ENCODE measurements at places on chromosomes 4 and X.

DNA sequence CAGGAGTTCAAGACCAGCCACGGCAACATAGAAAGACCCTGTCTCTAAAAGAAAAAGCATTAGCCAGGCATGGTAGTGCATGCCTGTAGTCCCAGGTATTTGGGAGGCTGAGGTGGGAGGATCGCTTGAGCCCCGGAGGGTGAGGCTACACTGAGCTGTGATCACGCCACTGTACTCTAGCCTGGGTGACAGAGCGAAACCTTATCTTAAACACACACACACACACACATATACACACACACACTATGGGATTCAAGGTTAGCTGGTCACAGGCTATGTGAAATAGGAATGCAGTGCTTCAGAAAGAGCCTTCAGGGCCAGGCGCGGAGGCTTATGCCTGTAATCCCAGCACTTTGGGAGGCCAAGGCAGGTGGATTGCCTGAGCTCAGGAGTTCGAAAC lies 23.5 kb downstream of the NLGN3 start:
- no peak for DNase-seq

DNA sequence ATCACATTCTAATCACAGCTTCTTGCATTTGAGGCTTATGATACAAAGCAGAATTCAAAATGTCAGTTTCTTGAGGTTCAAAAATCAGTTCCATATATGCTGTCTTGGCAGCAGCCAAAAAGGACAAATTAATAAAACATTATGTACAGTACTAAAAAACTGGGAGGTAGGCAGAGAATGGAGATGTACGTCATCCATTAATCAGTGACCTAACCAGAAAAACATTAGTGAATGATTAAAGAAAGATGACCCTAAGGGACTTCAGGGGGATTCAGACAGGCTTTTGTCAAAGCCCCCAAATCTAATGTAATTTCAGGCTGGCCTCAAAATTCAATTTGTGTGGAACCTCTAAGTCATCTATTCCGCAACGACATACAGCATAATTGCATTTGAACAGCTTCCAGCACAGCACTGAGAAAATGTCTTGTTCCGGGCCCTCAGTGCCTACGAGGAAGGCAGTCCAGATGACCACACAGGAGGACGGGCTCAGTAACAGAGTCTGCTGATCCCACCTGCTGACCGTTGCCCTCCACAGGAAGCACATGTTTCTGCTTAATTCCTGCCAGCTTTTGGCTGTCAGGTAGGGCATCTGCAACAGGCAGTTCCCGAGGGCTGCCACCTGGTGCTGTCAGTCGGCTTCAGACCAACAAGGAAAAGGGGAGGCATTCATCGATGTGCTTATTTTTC lies 83.8 kb upstream of the HHIP start:
- DNase-seq, result no peak

DNA sequence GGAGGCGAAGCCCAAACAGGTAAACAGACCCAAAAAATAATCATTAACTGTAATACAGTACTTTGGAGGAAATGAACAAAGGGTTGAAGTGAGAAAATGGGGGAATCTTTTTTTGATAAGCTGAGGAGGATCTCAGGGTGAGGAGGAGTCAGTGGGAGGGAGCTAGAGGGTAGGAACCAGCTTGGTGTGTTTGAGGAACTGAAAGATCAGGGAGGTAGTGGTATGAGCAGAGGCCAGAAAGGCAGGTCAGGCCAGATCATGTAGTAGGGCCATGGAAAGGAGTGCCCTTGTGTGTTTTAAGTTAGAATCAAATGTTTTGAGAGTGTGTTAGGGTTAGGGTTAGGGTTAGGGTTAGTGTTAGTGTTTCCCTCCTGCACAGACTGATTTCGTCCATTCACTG lies 48.8 kb downstream of the PPP2R2C start:
- no peak for DNase-seq

DNA sequence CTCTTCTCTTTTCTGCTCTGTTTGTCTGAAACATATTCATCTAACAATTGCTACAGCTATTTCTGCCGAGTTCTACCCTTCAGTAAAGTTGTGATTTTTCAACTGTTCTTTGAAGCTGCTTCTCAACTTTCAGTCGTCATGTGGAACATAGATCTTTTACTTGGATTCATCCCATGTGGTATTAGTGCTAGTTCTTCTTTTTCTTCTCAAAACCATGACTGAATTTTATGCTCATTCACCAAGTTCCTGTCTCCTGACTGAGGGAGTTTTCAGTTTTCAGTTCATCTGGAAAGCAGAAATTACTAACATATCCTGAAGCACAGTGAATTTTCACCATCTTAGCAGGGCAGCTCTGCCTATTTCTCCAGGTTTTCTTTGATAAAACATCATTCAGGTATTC lies 12.1 kb downstream of the ACSL4 start:
- DNase-seq, result no peak

- no peak for DNase-seq
These were observed 264.6 kb upstream of the CLNK start for GRCh38 chr4:10949039-10949733.

GRCh38 chr4:110518889-110519490 lies 43.0 kb downstream of the ENPEP start:
- DNase-seq, result peak; percentile 7

DNA sequence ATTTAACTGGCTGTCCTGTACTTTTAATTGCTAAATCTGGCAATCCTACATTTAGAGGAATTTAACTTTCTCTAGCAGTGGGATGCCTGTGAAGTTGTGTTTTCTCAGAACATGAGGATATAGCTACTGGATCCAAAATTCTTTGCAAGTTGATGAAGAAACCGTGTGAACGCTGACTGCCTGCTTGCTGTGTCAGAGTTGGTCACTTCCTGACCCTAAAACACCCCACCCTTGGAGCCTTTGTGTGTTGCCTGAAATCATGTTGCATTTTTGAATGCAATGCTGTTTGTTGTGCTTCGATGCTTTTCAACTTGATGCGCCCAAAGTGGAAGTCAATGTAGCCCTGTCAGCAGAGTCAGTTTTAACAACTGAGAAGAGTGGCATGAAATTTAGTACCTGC lies 211.2 kb downstream of the ANK2 start:
- no peak for DNase-seq

GRCh38 chr4:103075435-103075893 lies 1.1 kb downstream of the SLC9B2 start:
- no peak for DNase-seq

DNA sequence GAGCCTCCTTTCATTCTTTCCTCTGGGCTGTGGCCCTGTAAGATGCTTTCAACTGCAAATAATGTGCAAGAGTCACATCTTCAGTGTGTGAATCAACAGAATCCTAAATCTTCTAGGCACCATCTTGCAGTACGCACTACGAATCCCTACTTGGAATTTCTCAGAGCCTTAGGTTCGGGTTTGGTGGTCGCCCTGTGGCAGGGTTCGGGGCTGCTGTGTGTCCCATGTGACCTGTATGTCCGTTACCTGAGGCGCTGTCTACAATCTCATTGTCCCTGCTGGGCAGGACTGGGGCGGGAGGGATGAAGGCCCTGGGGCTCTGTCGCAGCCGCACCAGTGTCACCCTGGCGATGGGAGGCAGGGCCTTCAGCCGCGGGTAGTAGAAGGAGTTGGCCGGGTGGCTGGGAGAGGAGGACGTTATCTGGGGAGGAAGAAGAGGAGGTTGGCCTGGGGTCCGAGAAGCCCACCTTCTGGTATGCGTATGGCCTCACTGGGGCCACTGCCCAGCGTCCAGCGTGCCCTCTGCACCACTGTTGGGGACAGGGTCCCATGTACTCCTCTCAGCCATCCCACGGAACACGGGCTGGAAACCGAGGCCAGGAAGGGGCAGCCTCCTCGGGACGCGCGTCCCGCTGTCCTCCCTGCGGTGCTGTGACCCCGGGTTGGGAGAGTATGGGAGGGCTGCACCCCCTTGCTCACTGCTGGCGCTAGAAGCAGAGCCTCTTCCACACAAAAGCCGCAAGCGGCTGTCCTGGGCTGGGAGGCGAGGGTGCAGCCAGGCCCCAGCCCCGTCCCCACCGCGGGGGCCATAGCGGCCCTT lies 2.0 kb downstream of the SPON2 start:
- no peak for DNase-seq

DNA sequence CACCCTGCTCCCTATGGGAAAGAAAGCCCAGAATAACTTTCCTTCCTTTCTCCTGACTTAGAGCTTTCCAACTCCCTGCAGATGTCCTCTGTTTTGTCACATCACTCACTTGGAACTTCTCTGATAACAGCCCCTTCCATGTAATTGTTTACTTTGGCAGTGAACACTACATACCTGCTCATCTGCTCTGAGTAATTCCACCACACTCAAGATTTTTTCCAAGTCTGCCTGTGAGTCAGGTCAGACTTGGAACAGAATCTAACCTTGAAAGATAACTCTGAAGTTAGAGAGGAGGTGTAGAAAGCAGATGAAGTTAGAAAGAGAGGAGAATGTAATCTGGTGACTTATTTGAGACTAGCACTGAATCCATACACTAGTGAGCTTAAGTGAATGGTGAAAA lies 7.4 kb downstream of the MAGEB10 start:
- DNase-seq, result no peak

- DNase-seq, result no peak
These were observed 6.5 kb downstream of the SPP1 start for GRCh38 chr4:87982036-87982435.

DNA sequence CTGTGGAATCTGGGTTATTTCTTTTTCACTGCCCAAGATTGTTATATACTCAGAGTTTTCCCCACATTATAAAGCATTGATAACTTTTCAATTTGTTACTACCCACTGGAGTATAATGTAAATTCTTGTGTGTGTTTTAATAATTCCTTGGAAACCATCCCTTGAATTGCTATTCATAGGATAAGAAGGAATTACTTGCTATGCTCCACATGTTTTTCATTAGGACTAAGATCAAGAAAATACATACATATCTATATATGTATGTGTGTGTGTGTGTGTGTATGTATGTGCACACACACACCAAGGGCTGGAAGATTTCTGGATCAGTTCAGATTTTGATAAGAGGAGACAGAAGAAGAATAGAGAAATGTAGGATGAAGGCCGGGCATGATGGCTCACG lies 206.4 kb upstream of the JADE1 start:
- no peak for DNase-seq

- DNase-seq, result no peak
These were observed 217.3 kb downstream of the CHRDL1 start for GRCh38 chrX:110578270-110578669.
